Kidney glomerular epithelial cell (primary cell): ENCODE measurements at places on chromosomes 1 and 21.

DNA sequence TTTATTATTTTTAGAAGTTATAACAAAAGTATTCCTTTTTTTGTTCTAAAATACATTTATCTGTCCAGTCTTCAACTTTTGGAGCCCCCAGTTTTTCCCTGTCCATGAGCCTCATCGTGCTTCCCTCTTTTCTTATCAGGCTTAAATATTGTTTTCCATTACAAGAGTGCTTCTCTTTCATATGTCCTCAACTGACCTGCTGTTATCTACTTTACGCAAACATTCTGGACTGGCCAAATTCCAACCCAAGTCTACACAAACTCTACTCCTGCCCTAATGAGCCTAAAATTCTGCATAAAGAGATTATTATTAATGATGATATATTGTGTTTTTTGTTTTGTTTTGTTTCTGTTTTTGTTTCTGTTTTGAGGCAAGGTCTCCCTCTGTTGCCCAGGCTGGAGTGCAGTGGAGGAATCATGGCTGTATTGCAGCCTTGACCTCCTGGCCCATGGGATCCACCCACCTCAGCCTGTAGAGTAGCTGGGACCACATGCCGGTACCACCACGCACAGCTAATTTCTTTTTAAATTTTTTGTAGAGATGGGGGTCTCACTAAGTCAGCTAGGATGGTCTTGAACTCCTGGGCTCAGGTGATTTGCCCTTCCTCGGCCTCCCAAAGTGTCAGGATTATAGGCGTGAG, 318.8 kb upstream of the NEGR1 start:
- no peak for DNase-seq

- DNase-seq, result no peak
Measured at GRCh38 chr1:38546636-38547035, 312.9 kb downstream of the RRAGC start.

GRCh38 chr1:82625537-82625936, 824.8 kb downstream of the ADGRL2 start:
- DNase-seq, result no peak

GRCh38 chr1:117650840-117651568, 45.2 kb downstream of the TENT5C start:
- DNase-seq, result no peak

DNA sequence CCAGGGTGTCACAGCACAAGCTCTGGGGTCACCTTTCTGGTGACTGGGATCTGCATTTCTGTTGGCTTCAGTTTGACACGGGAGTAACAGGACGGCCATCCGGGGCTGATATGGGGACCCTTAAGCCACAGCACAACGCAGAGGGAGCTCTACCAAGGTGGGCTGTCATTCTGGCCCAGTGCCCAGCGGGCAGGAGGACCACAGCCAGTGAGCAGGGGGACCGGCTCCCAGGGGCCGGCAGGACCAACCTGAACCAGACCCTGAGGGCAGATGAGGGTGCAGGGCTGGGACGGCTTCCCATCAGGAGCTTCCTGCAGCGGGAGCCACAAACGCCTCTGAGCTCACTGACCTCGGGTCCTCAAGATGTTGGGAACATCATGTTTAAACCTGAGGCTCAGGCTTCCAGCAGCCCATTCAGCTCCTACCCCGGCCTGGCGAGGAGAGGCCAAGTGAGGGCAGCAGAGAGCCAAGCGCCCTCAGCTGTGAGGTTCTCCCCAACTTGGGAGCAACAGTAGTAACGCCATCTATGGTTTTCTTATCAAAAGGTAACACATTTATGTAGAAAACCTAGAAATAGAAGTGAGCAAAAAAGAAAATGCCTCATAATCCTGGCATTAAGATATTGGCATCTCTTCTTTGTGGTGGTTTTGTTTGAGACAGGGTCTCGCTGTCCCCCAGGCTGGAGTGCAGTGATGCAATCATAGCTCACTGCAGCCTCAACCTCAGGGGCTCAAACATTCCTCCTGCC, 26.8 kb downstream of the TMEM201 start:
- DNase-seq, result no peak

- no peak for DNase-seq
Measured at GRCh38 chr1:240747907-240748306, 136.0 kb upstream of the GREM2 start.

DNA sequence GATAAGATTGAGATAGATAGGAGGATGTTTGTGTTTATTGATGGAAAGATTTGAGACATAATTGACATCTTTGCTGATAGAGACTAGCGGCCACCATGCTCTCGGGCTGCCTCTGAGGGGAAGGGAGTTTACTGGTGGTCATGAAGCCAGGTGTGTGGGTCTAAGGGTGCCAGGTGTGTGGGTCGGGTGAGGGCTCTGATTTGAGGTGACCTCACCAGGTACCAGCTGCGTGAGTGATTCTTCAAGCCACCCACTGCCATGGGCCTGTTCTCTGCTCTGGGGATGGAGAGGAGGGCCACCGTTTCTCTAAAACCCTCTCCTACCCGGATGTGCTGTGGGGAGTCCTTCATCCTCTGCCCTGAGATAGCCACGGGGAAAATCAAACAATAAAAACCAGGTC, 3.2 kb downstream of the UBASH3A start:
- no peak for DNase-seq

DNA sequence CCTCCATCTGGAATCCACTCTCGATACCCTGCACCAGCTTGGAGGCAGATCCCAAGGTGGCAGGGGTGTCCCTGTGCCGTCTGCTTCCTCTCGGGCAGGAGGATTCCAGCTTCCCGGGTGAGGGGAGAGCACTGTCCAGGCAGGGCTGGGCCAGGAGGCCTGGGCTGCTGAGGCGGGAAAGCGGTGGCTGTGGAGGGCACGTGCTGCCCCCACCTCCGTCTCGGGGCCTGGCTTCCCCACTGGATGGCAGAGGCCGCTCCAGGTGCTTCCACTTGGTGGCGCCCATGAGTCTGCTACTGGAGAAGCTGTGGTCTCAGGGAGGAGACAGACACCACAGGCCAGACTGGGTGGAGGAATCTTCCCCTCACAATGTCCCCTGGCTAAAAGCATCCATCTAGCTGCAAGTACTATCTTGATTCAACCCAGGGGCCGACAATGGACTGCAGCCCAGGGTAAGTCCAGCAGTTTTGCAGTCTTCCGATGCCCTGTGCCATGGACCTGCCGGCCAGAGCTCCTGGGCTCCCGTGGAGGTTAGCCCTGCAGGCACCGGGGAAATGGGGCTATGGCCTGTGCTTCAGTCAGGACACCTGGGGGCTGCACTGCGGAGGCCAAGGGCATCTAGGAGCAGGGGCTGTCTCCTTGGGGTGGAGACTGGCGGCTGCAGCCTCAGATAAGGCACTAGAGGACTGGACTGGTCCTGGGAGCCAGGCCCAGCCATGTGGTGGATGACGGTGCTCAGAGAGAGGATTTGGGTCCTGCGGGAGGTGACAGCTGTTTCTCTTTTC, 41.3 kb upstream of the EIF4G3 start:
- DNase-seq, result no peak

DNA sequence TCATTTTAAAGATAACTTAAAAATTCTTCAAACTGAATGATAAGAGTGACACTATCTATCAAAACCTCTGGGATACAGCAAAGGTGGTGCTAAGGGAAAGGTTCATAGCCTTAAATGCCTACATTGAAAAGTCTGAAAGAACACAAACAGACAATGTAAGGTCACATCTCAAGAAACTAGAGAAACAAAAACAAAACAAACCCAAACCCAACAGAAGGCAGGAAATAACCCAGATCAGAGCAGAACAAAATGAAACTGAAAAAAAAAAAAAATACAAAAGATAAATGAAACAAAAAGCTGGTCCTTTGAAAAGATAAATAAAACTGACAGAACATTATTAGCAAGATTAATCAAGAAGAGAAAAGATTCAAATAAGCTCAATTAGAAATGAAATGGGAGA, 6.8 kb downstream of the ODF2L start:
- no peak for DNase-seq

- DNase-seq, result no peak
Measured at GRCh38 chr1:4759671-4760070, 105.3 kb downstream of the AJAP1 start.

DNA sequence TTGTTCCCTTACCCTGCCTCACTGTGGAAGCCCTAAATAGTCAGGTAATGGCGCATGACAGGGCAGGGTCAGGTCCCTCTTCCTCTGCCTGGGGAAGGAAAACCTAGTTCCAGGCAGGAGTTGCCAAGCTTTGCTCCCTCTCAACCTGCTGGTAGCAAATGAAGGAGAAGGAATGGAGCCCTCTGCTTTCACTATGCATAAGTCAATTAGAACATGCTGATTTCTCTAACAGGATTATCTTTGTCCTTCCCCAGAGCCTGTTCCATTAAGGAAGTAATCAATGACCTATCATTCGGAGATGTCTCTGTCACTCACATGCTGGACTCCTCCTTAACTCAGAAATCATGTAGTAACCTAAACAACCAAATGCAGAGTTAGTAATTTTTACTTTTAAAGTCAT, 161.8 kb upstream of the NFIA start:
- DNase-seq, result no peak

GRCh38 chr1:19032701-19033514, 76.4 kb upstream of the IFFO2 start:
- DNase-seq, result no peak

DNA sequence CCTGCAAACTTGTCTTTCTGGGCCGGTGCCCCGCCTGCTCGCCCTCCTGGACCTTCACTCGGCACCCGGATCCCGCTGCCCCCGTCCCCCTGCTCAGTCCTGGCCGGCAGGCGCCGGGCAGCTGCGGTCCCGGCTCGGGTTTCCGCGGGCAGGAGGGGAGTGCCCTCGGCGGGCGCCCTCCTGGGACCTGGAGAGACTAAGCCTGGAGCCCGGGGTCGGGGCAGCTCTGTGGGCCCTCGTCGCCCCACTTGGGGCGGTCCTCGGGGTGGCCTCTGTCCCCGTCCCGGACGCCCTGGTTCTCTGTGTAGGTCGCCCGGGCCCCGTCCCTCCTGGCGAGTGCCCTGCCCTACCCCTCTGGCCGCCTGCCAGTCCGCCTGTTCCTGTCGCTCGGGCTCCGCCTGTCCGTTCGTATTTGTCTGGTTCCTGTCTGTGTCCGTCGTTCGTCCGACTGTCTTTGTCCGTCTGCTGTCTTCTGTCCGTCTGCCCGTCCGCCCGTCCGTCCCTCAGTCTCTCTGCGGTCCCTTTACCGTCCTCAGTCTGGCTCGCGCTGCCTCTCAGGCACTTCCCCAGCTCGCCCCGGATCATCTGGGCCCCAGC, 490 bp downstream of the SERINC2 start:
- peak; percentile 59 for DNase-seq
